ENCODE measurements at places on chromosomes 3 and 15.

- 0 out of 2 replicates have a peak, but pooled peaks cover 3% of the 10 kb centered on the region for H3K27me3 ChIP-seq
- DNase-seq: no peak
- H3K4me3 ChIP-seq: no peak overlapping the region
- no peak overlapping the region for H3K27ac ChIP-seq
These were observed 121.9 kb downstream of the NSUN3 start for GRCh38 chr3:94184781-94185180.

DNA sequence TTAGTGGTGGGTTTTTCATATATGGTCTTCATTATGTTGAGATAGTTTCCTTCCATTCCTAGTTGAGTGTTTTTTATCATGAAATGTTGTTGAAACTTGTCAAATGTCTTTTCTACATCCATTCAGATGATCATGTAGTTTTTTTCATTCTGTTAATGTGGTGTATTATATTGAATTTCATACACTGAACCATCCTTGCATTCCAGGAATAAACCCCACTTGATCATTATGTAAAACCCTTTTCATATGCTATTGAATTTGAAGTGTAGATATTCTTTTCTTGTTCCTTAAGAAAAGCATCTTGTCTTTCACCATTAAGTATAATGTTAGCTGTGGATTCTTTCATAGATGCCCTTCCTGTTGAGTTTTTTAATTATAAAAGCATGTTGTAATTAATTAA is 42.9 kb downstream of the PIAS1 start:
- no peak for DNase-seq
- H3K36me3 ChIP-seq: no peaks in the 10 kb centered on the region
- peaks cover 2% of the 10 kb centered on the region for H3K4me1 ChIP-seq
- no peaks in the 10 kb centered on the region for H3K27me3 ChIP-seq
- H3K27ac ChIP-seq: no peak overlapping the region

DNA sequence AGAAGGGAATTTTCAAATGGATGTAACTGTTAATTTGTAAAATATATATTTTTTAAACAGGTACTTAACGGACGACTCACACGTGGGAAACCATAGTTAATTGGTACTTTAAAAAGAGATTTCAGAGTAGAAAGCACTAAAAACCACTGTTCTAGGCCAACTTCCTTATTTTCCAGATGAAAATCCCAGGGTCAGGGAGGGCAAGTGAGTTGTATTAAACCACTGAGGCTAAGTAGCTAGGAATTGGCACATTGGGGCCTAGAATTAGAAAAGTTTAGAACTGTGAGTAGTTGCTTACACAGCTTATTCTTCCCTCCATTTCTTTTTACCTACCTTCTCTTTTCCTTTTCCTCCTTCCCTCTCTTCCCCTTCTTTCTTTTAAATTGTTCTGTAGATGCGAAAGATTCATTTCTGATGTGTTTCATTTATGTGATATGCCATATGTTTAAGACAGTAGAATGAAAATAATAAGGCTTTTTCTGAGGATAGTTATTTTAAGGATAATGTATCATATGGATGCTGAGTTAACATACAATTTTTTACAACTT is 4.1 kb upstream of the UTS2B start:
- peak overlapping the region; percentile 8 for H3K27ac ChIP-seq
- H3K36me3 ChIP-seq: no peaks in the 10 kb centered on the region
- no peak for DNase-seq
- H3K4me1 ChIP-seq: peaks cover 63% of the 10 kb centered on the region
- H3K4me3 ChIP-seq: no peak overlapping the region
- no peaks in the 10 kb centered on the region for H3K27me3 ChIP-seq

DNA sequence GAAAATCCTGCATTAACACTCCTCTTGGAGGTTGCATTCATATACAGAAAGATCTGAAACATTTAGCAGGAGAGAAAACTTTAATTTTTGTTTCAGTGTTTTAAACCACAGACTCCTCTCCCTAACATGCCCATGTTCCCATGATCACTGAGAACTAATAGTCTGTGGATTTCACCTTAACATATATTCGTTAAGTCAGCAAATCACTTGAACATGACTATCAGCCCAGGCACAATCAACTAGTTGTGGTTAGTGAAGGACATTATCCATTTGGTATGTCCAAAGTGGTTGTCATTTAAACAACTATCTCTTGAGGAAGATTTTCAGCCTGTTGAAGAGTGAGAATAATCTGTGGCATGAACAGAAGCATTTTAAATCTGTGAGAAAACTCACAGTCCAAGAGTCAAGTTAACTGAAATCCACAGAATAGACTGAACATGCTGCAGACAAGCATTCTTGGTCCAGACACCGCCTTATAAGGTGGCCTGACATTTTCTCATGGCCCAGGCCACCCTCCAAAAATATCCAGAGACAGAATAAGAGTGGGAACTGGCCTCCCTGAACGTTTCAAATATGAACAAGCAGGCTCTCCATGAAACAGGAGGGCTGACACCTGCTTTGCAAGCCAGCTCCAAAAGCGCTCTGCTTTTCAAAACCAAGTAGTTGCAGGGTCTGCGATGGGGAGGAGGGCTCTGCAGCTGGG is 39.9 kb upstream of the ADCY5 start:
- no peak for DNase-seq
- H3K36me3 ChIP-seq: peaks cover 5% of the 10 kb centered on the region
- H3K27me3 ChIP-seq: no peaks in the 10 kb centered on the region
- no peak overlapping the region for H3K27ac ChIP-seq
